KBM-7 (cell line): ENCODE measurements at places on chromosomes 5 and 9.

- no peak for DNase-seq
These were observed 5.1 kb upstream of the PCDH1 start for GRCh38 chr5:141883184-141883891.

- DNase-seq, result no peak
These were observed 13.6 kb upstream of the SLC22A4 start for GRCh38 chr5:132280371-132281240.

DNA sequence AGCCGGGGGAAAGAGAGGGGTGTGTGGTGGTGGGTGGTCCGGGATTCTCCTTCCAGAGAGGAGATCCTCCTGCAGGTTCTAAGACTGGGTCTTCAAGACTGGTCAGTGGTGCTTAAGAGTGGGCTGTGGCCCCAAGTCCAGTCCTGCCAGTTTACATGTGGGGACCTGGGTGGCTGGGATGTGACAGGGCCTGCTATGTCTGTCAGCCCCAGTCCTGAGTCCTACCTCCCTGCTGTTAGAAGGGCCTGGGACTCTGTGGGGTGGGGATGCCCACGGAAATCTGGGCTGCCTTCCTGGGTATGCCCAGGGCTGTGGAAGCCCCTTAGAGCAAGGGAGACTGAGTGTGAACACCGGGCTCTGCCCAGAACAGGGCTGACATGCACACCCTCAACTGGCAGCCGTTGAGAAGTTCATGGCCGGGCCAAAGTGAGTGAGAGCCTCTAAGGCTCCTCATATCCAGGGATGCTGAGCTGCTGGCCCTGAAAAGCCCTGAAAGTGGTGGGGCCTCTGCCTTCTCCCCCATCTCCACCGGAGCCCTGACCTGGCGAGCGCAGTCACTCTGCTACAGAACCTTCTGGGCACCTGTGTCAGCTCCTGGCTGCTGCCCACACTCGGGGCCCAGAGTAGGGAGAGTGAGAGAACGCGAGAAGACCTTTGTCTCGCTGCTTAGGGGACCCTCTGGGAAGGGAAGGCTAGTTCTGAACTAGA, 1.7 kb downstream of the PHF2 start:
- no peak for DNase-seq

DNA sequence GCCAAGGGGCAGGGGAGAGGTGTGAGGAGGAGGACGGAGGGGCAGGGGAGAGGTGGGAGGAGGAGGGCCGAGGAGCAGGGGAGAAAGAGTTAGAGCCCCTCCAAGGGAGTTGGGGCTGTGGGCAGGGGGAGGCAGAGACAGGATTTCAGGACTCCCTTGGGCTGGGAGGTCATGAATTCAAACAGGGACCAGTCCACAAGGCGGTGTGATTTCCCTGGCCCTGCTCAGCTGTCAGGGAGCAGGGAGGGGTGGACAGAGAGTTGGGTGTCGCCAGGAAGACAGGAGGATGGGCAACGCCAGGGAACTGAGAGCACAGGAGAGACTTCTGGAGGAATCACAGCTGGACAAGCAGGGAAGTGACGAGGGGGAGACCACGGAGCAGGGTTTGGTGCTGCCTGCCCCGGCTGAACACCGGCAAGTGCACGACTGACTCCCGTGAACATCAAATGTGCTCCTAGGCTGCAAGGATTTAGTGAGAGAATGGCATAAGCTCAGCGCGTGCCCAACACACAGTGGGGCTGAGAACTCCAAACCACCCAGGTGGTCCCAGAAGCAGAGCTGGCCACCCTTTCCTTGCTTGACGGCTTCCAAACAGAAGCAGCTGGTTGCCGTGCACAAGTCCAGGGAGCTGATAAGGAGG, 17.8 kb upstream of the OLFM1 start:
- DNase-seq, result no peak

- no peak for DNase-seq
These were observed 59.8 kb upstream of the TBC1D9B start for GRCh38 chr5:179967489-179967888.

DNA sequence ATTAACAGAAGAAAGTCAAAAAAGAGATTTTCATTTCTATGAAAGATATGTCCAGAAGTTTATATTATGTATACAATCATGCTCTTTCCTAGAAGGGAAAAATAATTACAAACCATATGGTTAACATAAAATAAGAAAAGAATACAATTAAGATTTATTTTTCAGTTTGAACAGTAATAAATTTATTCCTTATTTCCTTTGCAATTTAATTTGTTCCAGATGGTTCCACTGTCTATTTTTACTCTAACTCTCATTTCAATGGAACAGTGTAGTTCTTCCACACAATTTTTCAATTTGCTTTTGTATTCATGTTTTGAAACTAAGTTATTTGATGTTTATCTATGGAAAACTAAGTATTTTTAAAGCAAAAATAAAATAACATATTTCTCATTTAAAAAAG, 1026.3 kb downstream of the TAF11L14 start:
- DNase-seq, result no peak

- no peak for DNase-seq
These were observed 27.3 kb downstream of the GZMK start for GRCh38 chr5:55051357-55051756.

DNA sequence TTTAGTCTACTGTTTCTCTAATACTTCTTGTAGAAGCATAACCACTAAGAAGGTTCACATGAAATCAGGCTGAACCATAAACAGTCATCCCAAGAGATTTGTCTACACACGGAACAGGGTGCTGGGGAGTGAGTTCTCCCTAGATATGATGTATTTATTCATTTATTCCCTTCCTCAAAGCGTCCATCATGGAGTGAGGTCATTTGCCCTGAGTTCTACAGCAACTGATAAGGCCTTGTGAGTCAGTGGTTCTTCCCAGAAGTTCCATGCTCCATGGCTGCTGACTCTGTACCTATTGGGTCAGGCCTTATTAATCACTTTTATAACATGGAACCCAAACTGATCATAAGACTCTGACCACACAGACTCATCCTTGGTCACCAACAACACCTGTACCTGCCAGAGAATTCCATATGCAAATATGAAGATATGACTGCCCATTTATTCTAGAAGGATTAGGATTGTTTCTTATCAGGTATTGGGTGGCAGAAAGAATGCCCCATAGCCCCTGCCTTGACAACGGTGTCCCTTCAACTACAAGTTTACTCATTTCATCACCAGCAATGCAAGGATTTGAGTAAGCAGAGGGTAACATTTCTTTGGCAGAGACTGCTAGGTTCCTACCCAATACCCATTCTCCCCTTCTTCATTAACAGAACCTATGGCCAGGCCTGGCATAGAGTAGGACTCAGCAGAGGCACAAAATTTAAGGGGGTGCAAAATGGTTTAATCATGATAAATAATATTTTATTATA, 118.1 kb downstream of the LHFPL2 start:
- no peak for DNase-seq

DNA sequence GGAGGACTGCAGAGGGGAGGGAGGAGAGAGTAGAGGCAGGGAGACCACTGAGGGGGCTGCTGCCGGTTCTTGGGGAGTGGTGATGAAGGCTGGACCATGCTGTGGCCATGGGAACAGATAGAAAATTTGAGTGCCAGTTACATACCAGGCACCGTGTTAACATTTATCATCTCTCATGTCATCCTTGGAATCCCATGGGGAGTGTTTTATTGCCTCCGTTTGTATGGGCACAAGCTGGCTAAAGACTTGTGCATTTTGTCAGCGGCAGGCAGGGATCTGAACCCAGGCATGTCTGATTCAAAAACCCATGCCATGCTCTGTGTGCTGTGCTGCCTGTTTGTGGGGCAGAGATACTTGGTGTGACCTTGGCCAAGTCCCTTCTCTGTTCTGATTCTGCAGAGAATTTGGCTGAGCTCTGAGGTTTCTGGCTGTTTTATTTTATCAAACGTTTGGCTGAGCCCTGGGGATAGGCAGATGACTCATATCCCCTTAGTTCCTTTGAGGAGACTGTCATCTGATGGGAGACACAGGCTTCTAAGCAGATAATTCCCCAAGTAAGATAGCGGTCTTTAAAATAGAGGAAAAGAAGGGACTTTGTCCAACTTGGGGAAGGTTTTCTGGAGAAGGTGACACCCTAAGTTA, 22.2 kb downstream of the COL27A1 start:
- no peak for DNase-seq

DNA sequence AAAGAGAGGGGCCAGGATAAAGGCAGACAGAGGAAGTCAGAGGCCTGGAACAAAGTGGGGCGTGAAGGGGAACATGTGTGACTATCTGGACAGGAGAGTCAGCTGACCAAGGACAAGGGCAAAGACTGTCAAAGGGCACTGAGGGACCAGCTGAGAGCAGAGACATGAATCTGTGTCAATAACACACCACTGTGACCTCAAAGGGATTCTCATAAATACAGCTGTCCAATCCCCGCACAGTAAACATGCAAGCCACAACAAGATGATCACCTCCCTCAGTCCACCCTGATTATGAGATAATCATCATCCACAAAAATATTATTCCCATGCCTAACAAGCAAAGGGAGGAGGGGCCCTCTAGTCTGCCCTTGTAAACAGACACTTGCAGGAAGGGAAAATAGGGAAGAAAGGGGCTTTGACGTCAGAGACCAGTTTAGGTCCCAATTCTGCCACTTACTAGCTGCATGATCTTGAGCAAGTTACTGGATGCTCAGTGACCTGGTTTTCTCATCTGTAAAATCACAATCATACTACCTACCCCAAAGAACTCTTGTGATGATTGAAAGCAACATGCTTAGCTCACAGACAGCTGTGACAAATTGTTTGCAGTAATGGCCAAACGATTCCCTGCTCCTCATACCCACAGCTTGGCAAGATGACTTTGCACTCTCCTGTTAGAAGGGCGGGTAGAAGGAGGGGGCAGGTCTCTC, 41.8 kb downstream of the RAPGEF1 start:
- DNase-seq, result peak; percentile 32

DNA sequence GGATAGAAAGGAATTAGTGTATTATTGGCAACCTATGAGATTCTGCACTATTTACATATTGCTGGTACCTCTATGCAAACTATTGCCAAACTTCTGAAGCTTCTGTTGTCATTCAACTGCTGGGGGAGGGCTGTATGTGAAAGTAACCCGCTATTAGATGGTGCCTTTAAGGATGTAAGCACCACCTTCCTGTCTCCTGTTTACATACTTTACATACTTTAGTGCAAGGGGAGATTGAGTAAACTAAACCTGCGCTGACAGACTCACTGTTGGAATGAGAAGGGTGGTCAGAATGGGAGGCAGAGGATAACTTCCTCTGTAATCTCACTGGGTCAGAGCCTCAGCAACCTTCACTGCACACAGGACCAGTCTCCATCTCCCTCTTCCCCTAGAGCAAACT, 123.8 kb downstream of the NR3C1 start:
- DNase-seq, result no peak

DNA sequence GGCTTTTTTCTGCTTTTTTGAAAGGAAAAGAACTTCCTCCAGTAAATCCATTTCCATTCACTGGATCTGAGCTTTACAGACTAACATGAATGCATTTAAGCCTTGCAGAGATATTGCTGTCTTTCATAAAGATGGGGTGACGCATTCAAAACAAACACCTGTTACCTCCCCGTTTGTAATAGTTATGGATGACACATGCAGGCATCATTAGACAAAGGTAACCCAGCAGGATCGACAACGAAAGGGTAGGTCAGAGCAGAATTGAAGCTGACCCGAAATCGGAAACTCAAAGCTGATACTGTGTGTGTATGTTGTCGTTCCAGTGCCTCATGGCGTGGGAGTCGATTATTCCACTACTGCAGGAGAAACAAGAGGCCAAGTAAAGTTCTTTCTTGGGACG, 22.2 kb downstream of the SLC46A2 start:
- no peak for DNase-seq

- no peak for DNase-seq
These were observed 14.8 kb upstream of the ZNF474 start for GRCh38 chr5:122114501-122114900.

- DNase-seq, result peak; percentile 13
These were observed 342.4 kb upstream of the GRIA1 start for GRCh38 chr5:153147891-153148623.

- DNase-seq, result no peak
These were observed 7.5 kb upstream of the REEP5 start for GRCh38 chr5:112929336-112930081.

- DNase-seq, result no peak
These were observed 55.7 kb downstream of the GGTA1 start for GRCh38 chr9:121443981-121444380.

DNA sequence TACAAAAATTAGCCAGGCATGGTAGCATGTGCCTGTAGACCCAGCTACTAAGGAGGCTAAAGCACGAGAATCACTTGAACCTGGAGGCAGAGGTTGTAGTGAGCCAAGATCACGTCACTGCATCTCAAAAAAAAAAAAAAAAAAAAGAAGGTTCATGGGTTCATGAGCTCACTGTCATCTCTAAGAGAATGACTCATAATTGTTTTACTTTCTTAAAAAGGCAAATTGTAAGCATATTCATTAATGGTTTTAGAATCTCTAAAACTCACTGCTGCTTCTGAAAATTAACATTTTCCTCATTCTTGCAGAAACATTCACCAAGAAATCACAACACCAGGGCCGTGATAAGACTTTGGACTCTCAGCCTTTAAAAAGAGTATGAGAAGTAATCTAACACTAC, 103.6 kb downstream of the GNA14 start:
- no peak for DNase-seq

GRCh38 chr5:32740651-32741050, 29.5 kb downstream of the NPR3 start:
- no peak for DNase-seq

GRCh38 chr9:120774719-120775118, 18.5 kb downstream of the FBXW2 start:
- no peak for DNase-seq

- no peak for DNase-seq
These were observed 16.1 kb downstream of the LIFR start for GRCh38 chr5:38540314-38540713.

- DNase-seq, result no peak
These were observed 512.2 kb downstream of the ZNF608 start for GRCh38 chr5:124234022-124234769.

GRCh38 chr9:90842996-90843395, 41.4 kb downstream of the SYK start:
- DNase-seq, result peak; percentile 60

DNA sequence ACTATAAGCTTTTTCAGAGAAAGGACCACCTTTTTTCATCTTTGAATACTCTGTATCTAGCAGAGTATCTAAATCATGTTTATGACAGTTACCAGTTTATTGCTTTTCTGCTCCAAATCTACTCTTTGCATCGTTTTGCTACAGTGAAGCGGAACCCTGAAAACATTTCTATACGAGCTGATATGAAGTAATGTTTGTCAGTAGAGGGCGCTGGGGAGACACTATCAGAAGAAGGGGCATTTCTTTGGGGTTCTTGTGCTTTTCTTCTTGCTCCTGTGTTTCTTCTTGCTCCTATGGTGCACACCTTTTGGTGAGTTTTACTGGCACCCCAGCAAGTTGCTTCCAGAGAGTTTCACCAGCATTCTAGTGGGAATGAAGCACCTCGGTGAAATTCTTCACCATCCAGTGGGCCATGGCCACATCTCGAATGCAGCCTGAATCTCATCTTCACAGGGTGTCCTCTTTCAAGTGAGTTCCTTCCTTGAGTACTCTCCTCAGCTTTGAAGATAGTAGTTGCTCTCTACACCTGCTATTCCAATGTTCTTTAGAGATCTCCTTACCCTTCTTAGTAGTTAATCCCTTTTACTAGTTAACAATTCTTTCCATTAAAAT, 98.4 kb downstream of the FGF1 start:
- peak; percentile 19 for DNase-seq

GRCh38 chr9:34985311-34985899, 4.1 kb upstream of the DNAJB5 start:
- peak; percentile 80 for DNase-seq
